Right ventricle myocardium superior (tissue), 1 donor: ENCODE measurements at places on chromosomes 2 and 18. TPM values are rescaled to one million over a fixed set of nuclear protein-coding genes. Genes with fewer than 3 reads are reported as not detected.

GRCh38 chr2:68937346-68938055 lies 15.2 kb downstream of the GKN2 start:
- no peak for DNase-seq

DNA sequence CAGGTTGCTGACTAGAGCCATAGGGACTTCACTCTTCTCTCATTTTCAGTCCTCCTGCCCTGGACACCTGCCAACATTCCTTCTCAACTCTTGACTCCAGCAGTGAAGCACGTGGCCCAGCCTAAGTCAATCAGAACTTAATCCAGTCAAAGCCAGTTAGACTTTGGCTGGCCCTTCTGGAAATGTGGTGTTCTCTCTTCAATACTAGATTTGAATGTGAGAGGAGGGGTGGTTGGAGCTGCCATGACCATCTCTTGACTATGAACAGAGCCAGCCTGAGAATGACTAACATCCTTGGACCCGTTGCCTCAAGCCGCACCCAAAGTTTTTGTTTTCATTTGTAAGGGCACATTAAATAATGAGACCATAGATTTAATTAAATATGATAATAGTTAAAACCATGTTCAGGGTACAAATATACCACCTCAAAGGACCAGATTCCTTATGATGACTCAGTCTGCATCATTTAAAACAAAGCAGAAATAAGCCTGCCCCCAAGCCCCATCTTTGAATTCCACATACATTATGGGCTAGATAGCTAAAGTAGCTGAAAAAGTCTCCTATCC lies 49.7 kb upstream of the RASGRP3 start:
- peak; percentile 45 for DNase-seq

GRCh38 chr18:2536493-2536892 lies 34.8 kb downstream of the METTL4 start:
- no peak for DNase-seq

DNA sequence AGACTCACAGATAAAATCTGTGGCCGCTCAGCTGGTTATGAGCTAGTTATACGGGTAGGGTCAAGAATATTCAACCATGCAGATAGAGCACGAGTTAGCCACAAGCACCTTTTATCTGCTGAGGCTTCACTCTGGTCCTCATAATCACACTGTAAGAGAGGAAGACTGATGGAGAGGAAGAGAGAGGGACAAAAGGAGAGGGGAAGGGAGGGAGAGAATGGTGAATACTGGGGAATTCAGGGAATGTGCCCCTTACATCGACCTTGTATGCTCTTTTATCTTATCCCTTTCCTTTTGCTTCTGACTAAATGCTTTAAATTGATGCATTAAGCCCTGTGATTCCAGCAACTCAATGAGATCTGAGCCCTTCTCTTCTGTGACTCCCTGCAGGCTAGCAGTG lies 333.1 kb downstream of the DSEL start:
- no peak for DNase-seq

DNA sequence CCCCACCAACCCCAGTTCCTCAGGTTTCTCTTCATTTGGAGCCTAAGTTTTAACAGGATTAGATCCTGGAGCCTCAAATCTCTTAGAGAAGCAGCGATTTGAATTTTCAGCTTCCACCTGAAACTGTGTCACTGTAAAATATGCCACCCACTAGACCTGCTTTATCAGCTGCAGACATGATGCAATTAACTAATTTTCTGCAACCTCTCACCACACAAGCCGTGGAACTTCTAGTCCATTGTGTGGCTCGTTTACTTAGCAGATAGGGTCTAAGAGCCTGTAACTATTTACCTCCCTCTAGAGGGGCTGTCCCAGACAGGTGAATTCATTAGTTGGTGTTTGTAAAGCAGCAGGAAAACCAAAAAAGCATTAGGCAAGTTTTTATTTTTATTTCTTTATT lies 31.6 kb upstream of the FZD5 start:
- DNase-seq = no peak

DNA sequence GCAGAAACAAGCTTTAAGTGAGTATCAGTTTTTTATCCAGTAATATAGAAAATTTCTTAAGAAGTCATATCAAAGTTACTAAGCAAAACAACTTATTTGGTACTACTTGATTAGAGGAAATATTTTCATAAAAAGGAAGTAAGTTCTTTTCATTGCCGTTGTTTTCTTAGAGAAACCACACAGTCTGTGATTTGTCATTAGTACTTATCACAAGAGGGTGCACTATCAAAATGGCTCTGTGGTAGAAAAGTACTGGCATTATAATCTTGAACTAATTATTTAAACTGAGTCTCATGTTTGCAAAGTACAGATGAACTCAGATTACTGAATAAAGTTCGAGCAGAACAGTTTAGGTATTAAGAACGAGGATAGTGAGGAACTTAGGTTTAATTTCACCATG lies 93.4 kb downstream of the IKZF2 start:
- DNase-seq = no peak

GRCh38 chr2:41963661-41964525 lies 83.9 kb upstream of the PKDCC start:
- DNase-seq = peak; percentile 67

- DNase-seq = no peak
Observed at GRCh38 chr2:212904646-212905045, 246.8 kb downstream of the IKZF2 start.

GRCh38 chr2:240174496-240174895 lies 34.0 kb upstream of the OTOS start:
- no peak for DNase-seq

Gene CHRND
- total RNA-seq = not detected

Gene XPO1
- 57.2 TPM for total RNA-seq
